ENCODE measurements at places on chromosomes 12 and 14.

GRCh38 chr14:65187421-65188049, 85.2 kb upstream of the MAX start:
- no peak for DNase-seq

DNA sequence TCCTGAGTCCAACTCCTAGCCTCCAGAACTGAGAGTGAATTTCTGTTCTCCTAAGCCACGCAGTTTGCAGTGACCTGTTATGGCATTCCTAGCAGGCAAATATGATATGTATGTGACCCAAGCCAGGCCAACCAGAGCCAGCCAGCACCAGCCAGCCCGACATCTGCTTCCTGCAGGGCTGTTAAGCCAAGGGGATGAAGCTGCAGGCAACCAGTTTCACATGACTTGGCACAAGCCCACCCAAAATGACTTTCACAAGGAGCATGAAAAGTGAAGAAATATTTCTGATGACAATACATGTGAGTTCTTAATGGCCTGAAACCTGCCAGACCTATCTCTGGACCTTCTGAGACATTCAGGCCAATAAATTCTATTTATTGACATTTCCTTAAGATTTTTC, 68.1 kb downstream of the ITPK1 start:
- no peak for DNase-seq

- DNase-seq: no peak
Observed at GRCh38 chr14:74909911-74910310, 13.1 kb downstream of the RPS6KL1 start.

DNA sequence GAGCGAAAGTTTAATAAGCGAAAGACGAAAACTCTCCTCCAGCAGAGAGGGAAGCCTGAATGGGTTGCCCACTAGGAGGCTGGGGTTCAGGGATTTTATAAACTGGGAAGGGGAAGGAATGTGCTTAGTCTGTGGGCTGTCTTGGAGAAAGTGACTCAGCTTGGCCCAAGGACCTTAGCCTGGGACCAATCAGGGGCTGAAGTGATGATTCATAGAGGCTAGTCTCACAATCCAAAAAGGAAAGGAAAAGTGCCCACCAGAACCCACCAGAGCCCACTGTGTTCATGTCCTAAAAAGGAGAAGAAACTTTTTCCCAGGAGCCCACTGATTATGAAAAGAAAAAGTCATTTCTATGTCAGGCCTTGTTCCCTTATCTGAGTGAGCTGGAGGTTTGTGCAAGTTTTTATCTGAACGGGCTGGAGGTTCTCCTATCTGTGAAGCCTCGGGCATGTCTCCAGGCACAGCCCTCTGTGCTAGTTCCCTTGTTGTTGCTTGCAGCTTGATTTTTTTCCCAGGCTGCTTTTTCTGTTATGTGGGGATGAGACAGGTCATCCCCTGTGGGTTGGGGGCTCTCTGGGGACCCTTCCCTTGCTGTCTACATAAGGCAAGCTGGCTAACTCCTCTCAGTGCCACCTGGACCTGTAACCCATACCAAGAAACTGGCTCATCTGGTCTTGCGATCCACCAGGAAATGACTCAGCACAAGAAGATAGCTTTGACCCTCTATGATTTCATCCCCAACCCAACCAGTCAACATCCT, 8.3 kb upstream of the GOLGA5 start:
- DNase-seq: no peak

- DNase-seq: no peak
Observed at GRCh38 chr12:94845110-94845509, 158.4 kb downstream of the NDUFA12 start.

GRCh38 chr12:103882861-103883596, 42.0 kb upstream of the NT5DC3 start:
- DNase-seq: no peak

- no peak for DNase-seq
Observed at GRCh38 chr14:61110316-61111082, 129.5 kb downstream of the SLC38A6 start.

GRCh38 chr12:31118347-31119191, 44.9 kb downstream of the DDX11 start:
- DNase-seq: no peak

GRCh38 chr12:25785134-25785533, 173.3 kb upstream of the RASSF8 start:
- no peak for DNase-seq

DNA sequence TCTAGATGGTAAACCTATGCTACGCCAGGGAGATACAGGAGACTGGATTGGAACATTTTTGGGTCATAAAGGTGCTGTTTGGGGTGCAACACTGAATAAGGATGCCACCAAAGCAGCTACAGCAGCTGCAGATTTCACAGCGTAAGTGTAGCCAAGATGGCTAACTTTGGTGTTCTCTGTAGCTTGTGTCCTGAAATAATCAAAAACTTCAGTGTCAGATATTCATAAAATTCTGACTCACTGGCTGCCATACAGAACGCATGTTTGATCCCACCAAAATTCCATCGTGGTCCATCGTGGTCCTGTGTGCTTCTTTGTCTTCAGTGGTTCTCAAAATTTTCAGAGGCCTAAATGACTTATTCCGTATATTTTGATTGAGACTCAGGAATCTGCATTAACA, 1.3 kb downstream of the STRAP start:
- no peak for DNase-seq

- DNase-seq: no peak
Observed at GRCh38 chr12:78187741-78188140, 357.0 kb downstream of the NAV3 start.

DNA sequence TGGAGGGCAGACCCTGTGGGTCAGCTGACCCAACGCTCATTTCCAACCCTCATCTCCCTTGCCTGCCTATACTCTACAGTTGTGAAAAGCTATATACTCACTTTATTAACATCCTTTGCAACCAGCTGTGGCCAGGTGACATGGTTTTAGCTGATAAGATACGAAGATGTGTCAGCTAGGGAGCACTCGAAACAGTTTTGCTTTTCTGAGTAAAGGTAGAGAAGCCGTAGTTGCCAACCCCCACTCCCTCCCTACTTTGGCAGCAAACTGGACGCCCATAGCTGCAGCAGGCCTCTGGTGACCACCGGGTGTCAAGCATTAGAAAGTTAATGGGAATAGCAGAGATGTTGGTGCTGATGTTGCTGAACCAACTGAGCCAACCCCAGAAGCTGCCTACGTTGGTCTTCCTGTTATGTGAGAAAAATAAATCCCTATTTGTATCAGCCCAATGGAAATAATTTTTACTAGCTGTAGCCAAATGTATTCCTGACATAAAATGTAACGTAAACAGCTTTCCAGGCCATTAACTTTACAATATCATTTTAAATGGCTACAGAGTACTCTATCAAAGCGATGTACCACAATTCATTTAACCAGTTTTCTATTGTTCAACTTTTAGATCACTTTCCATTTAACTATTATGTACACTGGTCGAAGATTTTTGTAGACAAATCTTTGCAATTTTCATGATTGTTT, 98.5 kb upstream of the TMCC3 start:
- no peak for DNase-seq

DNA sequence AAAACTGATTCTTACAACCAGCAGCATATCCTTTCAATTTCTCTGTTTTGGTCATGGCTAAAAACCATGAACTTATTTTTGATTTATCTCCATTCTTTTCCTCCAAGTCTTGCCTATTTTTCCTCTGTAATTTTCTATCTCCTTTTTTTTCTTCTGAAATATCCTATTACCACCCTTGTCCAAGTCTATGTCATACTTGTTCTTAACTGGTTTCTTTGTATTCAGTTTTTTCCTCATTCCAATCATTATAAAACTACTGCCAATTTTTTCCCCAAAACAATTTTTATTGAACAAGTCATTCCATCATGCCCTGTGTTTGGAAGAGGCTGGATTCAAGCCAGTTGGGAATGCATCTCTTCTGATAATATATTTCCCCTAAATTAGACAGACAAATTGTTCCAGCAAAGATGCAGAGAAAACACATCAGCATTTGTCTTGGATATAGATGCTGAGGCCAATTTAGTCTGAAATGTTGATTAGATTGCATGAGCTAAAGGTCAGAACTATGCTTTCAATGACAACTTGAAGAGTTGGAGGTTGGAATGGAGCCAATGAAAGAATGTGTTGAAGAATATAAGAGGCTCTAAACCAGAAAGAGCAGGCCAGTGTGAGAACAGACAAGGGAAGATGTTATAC, 30.7 kb downstream of the OTOGL start:
- DNase-seq: no peak

GRCh38 chr14:25868521-25869314, 729.1 kb downstream of the NOVA1 start:
- no peak for DNase-seq

GRCh38 chr12:109613649-109614455, 40.3 kb downstream of the MVK start:
- DNase-seq: no peak

GRCh38 chr14:60544659-60545058, 35.7 kb downstream of the SIX6 start:
- DNase-seq: no peak

- no peak for DNase-seq
Observed at GRCh38 chr12:31517994-31518393, 72.9 kb downstream of the DENND5B start.

- DNase-seq: no peak
Observed at GRCh38 chr14:55707365-55707804, 127.4 kb downstream of the KTN1 start.

Data from activated CD4-positive, alpha-beta T cell treated with anti-CD3 and anti-CD28 coated beads, Interleukin-2, amount 50 U/mL, for 1 hour (primary cell).